ENCODE measurements at places on chromosomes 2 and 18. TPM values are rescaled to one million over a fixed set of nuclear protein-coding genes. Genes with fewer than 3 reads are reported as not detected.

DNA sequence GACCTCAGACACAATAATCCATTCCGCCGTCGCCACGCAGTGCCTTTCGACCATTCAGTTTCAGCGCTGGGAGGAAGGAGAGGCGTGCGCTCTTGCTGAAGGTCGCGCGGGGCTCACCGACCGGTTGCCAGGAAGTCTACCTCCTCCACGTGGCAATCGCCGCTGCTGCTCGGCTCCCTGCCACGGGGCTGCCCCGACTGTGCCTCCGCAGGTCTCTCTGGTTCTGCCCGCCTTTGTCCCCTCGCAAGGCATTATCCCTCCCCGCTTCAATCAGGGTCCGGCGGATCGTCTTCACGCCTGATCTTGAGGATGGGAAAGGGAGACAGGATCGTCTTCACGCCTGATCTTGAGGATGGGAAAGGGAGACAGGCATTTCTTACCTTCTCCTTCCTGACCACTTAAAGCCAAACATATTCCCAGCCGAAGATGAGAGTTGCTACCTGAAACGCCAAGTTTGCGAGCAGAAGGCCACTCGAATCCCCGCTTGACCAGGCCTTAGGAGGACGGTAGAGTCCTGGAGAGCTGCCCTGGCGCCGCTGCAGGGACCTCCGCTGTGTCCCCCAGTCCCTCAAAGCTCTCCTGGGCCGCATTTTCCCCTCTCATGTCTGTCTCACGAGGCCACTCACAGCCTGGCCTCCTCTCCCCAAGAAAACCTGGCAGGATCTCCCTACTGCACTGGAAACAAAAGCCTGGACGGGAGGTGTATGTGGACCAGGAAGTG is 4.3 kb upstream of the GPR45 start:
- DNase-seq = no peak

DNA sequence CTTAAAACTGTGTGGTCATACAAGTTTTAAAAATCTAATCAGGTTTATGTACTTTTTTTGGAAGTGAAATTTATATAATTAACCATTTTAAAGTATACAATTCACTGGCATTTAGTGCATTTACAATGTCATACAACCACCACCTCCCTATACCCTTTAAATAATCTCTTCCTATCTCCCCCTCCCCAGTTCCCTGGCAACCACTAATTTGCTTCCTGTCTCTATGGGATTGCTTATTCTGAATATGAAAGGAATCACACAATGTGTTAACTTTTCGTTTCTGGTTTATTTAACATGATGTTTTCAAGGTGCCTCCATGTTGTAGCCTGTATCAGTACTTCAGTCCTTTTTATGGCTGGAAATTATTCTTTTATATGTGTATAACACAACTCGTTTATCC is 19.4 kb downstream of the CHMP3 start:
- DNase-seq = no peak

DNA sequence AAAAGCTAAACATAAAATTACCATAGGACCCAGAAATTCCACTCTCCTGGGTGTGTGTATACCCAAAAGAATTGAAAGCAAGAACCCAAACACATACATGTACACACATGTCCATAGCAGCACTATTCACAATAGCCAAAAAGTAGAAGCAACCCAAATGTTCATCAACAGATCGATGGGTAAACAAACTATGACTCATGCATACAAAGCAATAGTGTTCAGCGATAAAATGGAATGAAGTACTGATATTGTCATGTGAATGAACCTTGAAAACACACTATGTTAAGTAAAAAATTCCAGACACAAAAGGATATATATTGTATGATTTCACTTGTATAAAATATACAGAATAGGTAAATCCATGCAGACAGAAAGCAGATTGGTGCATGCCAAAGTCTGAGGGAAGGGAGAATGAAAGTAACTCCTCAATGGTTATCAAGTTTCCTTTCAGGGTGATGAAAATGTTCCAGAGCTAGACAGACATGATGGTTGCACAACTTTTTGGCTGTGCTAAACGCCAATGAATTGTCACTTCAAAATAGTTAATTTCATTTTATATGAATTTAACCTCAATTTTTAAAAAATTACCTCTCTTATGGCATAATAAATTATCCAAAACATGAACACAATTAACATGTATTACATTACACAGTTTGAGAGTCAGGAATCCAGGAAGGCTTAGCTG is 35.5 kb downstream of the GKN2 start:
- no peak for DNase-seq

DNA sequence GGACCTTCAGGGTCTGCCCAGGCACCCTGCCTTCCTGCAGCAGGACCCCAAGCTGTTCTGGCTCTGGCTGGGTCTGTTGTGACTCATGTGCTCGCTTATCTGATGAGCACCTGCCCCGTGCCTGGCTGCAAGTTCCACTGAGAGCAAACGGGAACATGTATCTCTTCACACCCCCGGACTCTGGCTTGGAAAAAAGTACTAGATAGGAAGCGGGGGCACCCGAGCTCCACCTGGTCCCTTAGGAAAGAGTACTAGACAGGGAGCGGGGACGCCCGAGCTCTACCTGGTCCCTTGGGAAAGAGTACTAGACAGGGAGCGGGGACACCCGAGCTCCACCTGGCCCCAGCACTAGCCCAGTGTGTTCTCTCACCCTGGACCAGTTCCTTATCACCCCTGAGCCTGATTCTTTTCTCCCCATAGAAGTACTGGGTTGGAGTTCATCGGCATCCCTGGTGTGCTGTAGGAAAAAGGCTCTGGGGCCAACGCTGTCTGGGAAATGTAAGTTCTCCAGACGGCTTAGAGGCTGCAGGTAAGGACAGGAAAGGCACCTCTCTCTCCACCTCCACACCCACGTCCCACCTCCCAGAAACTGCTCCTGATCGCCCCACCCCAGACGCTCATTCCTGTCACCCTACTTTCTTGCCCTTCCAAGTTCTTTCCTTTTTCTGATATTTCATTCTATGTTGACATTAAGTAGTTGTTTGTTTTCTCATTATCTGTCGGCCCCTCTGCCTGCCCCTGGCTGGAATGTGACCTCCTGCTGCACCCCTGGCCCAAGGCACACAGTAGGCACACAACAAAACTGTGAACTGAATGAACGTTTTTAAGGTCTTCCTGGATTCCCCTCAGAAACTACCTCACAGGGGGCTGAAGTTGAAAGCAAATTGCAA is 40.2 kb downstream of the HDAC4 start:
- no peak for DNase-seq

DNA sequence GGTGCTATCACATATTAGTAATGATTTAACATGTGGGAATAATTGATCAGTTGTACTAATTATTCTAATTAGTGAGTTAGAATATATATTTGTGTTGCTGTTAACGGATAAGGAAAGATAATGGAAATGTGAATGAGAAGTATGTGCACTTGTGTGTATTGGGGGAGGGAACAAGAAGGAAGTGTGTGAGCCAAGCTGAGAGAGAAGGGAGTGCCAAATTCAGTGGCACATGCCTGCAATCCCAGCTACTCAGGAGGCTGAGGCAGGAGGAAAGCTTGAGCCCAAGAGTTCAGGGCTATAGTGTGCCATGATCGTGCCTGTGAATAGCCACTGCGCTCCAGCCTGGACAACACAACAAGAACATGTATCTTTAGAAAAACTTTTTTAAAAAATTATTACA is 9.3 kb downstream of the BARD1 start:
- no peak for DNase-seq

DNA sequence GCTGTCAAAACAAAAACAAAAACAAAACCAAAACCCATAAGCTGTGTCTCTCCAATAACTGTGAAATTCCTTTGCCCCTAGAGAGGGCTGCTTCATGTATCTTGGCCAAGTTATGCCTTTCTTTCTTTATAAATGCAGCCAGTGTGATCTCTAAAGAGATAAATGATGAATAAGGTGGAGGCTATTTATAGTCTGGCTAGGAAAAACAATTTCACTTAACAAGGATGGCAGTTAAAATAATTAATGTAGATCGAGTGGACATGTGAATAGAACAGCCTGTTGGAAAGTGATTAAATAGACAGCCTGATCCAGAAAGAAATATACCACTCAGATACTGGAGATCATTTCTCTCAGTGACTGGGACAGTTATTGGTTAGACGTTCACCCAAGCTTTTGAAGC is 1666.9 kb upstream of the CELF4 start:
- DNase-seq = no peak

DNA sequence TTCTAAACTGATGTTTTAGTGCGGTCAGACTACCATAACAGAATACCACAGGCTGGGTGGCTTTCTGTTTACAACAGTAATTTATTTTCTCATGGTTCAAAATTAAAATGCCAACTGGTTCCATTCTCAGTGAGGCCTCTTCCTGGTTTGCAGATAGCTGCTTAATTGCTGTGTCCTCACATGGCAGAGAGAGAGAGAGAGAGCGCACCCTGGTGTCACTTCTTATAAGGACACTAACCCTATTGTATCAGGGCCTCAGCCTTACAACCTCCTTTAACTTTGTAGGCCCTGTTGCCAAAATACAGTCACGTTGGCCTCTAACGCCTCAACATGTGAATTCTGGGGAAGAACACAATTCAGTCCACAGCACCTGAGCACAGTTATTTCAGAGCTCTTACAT is 37.5 kb upstream of the ZNF385B start:
- DNase-seq = no peak

GRCh38 chr2:136226903-136227302 is 109.0 kb upstream of the CXCR4 start:
- DNase-seq = no peak

- no peak for DNase-seq
Measured at GRCh38 chr2:240757086-240757614, 62.9 kb downstream of the KIF1A start.

GRCh38 chr2:238290091-238290509 is 1.7 kb upstream of the PER2 start:
- DNase-seq = no peak

GRCh38 chr2:86625096-86625495 is 1.4 kb upstream of the RNF103 start:
- DNase-seq = no peak

GRCh38 chr2:145931781-145932395 is 1412.0 kb upstream of the ZEB2 start:
- DNase-seq = no peak

DNA sequence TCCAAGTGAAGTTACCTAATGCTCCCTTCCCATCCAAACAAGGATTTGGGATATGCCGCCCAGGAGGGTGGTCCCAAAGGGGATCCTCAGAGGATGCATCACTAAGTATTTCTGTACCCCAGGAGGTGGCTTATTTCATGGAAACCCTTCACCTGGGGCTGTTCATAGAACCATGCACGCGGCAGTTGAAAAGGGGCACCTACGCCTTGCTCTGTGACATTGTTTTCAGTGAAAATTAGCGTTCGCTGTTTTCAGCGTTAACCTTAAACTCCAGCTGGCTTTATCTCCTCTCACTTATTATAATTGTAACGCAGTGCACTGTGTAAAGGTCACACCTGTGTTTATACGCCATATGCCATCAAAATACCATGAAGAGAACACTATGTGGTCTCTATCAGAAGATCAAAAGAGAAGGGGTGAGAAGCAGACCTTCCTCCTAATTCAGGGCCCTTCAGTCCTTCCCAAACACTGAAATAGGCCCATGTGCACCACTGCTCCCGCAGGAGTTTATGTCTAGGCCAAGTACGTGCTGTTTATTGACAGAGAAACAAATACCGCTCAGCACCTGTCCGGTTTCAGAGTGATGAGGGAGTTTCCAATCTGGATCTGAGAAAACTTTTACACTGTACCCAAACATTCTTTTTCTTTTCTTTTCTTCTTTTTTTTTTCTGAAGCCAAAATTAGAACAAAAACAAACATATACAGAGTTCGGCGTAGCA is 162.1 kb downstream of the BCL2 start:
- DNase-seq = no peak

- no peak for DNase-seq
Measured at GRCh38 chr2:121185571-121186074, 99.4 kb downstream of the TFCP2L1 start.

GRCh38 chr2:183162362-183162761 is 38.1 kb downstream of the NUP35 start:
- DNase-seq = no peak

DNA sequence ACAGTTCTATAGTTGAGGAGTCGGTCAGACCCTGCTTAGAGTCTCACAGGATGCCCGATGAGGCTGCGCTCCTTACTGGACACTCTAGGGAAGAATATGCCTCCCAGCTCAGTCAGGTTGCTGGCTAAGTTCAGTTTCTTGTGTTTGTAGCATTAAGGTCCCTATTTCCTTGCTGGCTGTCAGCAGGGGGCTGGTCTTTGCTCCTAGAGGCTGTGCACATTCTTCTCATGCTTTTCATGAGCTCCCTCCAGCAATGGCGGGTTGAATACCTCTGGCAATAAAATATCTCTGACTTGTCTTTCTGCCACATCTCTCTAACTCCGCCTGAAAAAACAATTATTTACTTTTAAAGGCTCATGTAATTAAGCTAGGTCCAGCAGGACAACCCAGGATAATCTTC is 79.4 kb upstream of the DNAJC10 start:
- no peak for DNase-seq

GRCh38 chr2:6574121-6574520 is 291.6 kb downstream of the CMPK2 start:
- DNase-seq = no peak

- DNase-seq = no peak
Measured at GRCh38 chr2:42425697-42426096, 64.7 kb upstream of the COX7A2L start.

DNA sequence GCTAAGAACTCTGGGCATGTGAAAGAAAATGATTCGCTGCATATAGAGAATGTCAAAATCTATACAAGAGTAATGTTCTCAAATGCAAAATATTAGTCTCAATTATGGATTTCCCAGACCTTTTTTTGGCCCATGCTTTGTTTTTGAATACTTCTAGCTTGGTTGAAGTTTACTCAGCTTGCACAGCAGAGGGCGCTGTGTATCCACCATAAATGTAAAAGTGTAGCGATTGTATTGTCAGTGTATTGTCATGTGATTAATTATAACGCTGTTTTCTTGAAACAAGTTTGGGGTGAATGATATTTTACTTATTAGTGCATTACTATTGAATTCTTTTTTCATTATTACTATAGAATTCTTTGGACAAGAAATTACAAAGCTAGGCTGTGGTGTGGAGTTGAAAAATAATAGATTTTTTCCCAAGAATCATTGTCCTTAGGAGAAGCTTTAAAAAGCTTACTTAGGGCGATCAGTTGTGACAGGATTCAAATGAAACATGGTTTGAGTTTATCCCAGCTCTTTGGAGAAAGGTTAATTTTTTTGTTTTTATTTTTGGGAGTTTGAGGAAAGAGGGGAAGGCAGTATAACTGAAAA is 98.3 kb downstream of the PIK3C3 start:
- peak; percentile 42 for DNase-seq

DNA sequence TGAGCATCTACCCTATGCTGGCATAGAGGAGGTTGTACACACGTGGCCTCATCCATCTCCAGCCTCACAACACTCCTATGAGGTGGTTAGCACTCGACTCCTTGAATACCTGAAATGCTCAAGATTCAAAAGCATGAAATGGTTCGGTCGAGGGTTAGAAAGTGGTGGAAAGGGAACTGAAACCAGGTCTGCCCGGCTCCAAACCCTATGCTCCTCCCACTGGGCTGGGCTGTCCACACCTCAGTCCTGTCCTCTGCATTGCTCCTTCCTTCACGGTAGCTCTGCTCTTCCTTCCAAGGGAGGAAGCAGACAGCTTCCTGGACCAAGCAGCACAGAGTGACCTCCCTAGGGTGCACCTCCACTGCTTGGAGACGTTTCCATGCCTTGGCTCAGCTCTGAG is 565.2 kb upstream of the ID2 start:
- DNase-seq = no peak

- no peak for DNase-seq
Measured at GRCh38 chr2:213066443-213066743, 85.0 kb downstream of the IKZF2 start.

The DSG1 gene
- polyA plus RNA-seq = 0.03 TPM

The SOWAHC gene
- polyA plus RNA-seq = 16.9 TPM

The PIEZO2 gene
- 17.9 TPM for polyA plus RNA-seq

The C2orf72 gene
- 3.3 TPM for polyA plus RNA-seq

The GPD2 gene
- polyA plus RNA-seq = 20.8 TPM

The CAPN14 gene
- 0.06 TPM for polyA plus RNA-seq

The CNRIP1 gene
- polyA plus RNA-seq = 23.2 TPM
